Small intestine (tissue), 16 donors: ENCODE measurements at places on chromosomes 4 and X.
A peak's percentile ranks its signal among the peaks of the same experiment; 100 is the strongest.

- peak; percentile 29 for DNase-seq
Observed at GRCh38 chrX:11787564-11787963, 29.5 kb downstream of the MSL3 start.

DNA sequence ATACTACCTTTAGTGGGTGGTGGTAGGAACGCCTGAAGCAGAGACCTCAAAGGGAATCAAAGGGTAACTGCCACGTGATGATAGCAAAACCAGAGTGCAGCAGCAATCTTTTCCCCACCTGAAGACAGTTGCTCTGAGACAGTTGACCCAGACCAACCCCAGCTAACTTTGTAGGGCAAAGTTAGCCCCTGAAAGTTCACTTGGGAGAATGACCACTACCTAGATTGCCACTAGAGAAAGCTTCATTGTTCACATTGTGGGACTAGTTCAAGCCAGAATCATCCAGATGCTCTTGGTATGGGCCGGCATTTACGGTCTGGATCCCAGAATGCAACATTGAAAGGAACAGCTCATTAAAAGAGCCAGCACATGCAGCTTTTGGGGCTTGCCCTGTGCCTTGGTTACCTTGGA lies 4.1 kb downstream of the SEPTIN6 start:
- no peak for DNase-seq

DNA sequence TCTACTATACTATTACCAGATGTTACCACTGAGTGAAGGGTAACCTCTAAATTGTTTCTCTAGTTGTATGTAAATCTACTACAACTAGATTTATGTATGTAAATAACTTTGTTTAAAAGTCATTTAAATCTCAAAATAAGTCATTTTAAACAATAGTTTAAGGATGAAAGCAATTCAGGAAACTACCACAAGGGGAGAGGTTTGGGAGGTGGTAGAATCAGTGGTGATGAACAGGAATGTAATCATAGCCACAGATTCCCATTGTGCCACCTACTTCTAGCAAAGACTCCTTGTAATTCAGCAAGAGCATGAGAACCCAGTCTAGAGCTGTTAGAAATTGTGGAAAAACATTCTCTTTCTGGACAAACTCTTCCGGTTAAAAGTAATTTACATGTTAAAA lies 234.6 kb downstream of the SLC7A11 start:
- no peak for DNase-seq

DNA sequence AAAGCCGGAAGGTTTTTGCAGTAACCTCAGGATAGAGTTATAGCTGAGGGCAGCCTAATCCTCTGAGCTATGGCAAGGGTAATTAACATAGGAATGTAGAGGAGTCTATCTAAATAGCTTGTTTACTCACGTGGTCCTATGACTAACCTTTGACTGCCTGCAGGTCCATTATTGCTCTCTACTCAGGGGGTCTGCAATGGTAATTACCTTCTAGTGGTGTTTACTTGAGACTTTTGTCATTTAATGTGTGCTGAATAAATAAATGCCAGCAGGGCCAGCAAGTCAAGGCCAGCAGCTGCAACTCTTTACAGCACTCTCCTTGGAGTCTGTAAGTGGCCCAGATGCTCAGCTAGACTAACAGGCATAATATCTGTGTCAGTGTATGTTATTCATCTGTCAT lies 212.7 kb upstream of the FMR1 start:
- DNase-seq = no peak

DNA sequence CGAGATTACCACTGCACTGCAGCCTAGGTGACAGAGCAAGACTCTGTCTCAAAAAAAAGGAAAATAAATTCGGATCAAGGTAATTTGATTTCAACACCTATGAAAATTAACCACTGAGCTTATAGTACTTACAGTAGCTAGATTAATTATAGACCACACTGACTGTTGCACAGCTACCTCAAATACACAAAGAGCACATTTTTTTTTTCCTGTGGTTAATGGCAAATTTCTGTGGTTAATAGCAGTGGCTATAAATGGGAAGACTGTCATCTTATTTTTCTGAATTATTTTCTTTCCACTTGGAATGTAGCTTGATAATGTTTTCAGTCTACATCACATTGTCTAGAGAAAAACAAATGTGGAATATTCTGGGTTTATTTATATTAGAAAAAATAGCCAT lies 1661.6 kb upstream of the PCDH7 start:
- DNase-seq = no peak

GRCh38 chr4:162804351-162804924 lies 362.3 kb downstream of the NAF1 start:
- no peak for DNase-seq

DNA sequence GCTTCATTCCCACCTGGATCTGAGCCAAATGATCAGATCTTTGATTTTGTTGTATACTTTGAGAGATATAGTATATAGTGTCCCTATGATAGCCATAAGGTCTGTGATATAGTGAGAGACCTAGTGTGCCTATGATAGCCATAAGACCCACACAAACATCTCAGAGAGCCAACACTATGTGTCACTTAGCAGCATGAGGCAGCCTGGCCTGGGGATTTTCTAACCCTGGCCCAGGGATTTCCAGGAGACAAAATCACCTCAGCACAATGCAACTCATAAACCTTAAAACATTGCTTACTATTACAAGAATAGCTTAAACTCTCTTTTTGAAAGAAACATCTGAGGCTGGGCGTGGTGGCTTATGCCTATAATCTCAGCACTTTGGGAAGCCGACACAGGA lies 23.2 kb upstream of the COL25A1 start:
- no peak for DNase-seq

- peak; percentile 62 for DNase-seq
Observed at GRCh38 chr4:54213761-54214160, 15.3 kb upstream of the PDGFRA start.

GRCh38 chrX:46873746-46874145 lies 36.9 kb downstream of the RP2 start:
- DNase-seq = no peak

- DNase-seq = no peak
Observed at GRCh38 chr4:82645936-82646565, 84.3 kb upstream of the TMEM150C start.

DNA sequence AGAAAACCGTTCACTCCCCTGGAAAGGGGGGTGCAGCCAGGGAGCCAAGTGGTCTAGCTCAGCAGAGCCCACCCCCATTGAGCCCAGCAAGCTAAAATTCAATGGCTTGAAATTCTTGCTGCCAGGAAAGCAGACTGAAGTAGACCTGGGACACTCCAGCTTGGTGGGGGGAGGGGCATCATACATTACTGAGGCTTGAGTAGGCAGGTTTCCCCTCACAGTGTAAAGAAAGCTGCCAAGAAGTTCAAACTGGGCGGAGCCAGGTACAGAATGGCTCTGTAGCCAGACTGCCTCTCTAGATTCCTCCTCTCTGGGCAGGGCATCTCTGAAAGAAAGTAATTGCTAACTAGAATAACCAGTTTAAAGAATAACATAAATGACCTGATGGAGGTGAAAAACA lies 372.3 kb upstream of the F9 start:
- peak; percentile 28 for DNase-seq

GRCh38 chr4:70943114-70943513 lies 40.9 kb downstream of the MOB1B start:
- DNase-seq = no peak

GRCh38 chrX:110578270-110578669 lies 217.3 kb downstream of the CHRDL1 start:
- DNase-seq = no peak
